Head of caudate nucleus (tissue), 42 donors: ENCODE measurements at places on chromosomes 2 and 18.

GRCh38 chr2:174740721-174741120, 23.6 kb downstream of the CHRNA1 start:
- no peak for DNase-seq

DNA sequence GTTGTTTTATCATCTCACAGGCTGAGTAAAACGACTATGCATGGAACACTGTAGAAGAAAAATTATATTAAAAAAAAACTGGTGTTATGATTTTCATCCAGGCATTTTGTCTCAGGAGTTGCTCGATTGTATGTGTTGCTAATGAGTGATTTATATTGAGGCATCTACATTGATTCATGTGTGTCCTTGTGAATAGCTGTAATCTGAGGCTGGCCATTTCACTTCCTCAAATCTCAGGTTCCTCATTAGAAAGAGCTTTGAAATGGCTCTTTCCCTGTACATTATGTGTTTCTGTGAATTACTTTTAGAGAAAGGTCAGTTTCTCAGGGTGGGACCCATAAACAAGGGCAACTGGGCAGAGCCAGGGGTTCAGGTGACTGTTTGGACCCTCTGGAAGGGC, 2.3 kb downstream of the IL18R1 start:
- no peak for DNase-seq

GRCh38 chr2:112155331-112156151, 17.4 kb downstream of the FBLN7 start:
- no peak for DNase-seq

- DNase-seq, result no peak
These were observed 1390.5 kb upstream of the CELF4 start for GRCh38 chr18:38956068-38956467.

DNA sequence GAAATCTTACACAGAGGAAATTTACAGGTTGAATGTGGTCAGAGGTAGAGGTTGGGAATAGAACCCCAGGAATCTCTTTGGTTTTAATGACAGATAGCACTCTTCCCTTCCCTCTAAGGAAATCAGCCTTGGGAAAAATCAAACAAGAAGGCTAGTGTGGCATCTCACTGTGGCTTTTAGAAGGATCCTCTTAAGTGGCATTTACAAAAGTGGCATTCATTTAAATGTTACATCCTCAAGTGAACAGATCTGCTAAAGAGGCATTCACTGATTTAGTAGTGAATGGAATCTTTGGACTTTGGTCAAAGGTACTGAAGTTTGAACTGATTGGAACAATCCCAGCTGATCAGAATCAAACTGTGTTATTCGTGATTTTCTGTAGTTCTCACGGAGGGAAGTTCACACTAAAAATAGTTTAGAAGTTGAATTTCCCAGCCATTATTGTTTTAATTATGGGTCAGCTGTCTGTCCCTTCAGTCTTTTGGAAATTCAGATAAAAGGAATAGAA, 136.5 kb upstream of the FN1 start:
- no peak for DNase-seq

DNA sequence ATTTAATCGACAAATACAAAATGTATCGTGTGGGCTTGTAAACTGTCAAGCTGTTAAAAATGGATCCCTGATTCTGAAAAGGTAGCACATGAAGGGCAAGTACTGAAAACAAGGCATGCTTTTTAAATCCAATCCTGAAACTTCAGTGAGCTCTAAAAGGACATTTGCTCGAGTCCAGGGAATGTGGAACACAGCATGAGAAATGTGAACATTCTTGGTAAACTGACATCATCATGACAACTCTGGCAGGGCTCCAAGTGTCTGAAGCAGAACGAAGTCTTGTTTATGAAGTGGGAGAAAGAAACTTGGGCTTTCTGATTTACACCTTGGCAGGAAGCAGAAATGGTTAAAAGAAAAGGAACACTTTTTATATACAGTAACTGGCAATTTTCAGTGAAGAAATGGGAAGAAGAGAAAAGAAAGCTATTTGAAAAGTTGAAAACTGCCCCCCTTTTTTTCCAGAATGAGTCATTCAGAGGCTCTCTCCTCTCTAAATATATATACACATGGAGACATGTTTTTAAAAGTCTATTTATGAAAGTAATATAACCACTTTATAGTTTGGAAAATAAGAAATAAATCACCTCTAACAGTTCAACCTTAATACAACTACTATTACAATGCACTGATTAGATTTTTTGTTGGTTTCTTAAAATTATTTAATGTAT, 120.8 kb downstream of the GAREM1 start:
- peak; percentile 48 for DNase-seq

DNA sequence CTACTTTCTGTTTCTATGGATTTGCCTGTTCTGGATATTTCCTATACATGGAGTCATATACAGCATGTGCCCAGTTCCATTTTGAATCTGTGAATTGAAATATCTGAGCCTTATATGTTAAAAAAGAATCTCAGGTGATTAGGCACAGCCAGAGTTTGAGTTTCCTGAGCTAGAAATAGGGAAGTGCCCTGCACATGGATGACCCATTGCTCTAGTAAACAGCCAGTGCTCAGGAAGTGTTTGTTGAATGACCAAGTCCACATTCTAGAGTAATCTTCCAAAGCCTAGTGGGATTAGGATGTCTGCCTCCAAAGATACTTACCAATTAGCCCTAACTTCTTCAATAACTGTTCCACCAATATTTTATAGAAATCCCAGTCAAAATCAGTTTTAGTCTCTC, 165.8 kb downstream of the SETBP1 start:
- no peak for DNase-seq

DNA sequence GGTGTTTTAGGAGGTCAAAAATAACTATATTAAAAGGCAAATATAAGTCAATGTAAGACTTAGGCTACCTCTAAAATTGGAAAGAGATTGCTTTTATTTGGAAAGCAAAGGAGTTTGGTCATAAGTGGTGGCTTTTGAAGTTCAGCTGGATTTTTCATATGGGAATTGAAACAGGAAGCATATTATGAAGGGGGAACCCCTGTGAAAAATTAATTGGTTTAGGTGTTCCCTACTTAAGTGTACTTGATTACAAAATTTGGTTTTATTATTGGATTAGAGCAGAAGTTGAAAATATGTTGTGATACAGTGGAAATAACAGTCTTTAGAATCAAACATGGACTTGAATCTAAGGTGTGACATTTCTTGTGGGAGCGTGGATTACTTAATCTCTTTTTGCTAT, 121.4 kb upstream of the TTC27 start:
- no peak for DNase-seq

GRCh38 chr18:44924785-44925499, 244.3 kb downstream of the SETBP1 start:
- no peak for DNase-seq

- no peak for DNase-seq
These were observed 35.0 kb downstream of the TTC32 start for GRCh38 chr2:19866771-19867170.

GRCh38 chr2:96859099-96859649, 1.4 kb upstream of the ANKRD39 start:
- DNase-seq, result no peak

GRCh38 chr2:26537826-26538475, 60.0 kb upstream of the OTOF start:
- DNase-seq, result no peak

GRCh38 chr18:62647179-62647578, 68.2 kb upstream of the PHLPP1 start:
- no peak for DNase-seq

DNA sequence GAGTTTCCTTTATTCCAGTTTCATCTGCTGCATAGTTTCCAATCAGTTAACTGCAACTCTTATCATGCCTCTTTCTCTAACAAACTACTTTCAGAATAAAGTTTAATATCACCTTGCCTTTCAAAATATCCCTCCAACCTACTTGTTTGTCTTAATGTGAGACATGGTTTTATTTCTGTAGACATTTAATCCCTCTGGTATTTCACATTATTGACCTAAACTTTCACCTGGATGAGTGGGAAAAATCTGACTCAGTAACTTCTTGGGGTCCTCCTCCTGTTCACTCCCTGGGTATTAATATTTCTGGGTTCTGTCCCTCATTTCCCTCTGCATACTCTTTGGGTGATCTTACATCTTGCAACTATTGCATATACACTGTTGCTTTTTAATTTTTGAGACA, 27.9 kb downstream of the MSH6 start:
- no peak for DNase-seq

GRCh38 chr2:15169326-15170069, 391.6 kb downstream of the NBAS start:
- no peak for DNase-seq

GRCh38 chr18:32454593-32454992, 16.1 kb downstream of the GAREM1 start:
- DNase-seq, result no peak

GRCh38 chr2:43751476-43751990, 22.3 kb upstream of the DYNC2LI1 start:
- DNase-seq, result no peak

GRCh38 chr18:10113121-10114022, 199.6 kb downstream of the VAPA start:
- no peak for DNase-seq

- no peak for DNase-seq
These were observed 12.6 kb upstream of the SFXN5 start for GRCh38 chr2:73083886-73084800.

DNA sequence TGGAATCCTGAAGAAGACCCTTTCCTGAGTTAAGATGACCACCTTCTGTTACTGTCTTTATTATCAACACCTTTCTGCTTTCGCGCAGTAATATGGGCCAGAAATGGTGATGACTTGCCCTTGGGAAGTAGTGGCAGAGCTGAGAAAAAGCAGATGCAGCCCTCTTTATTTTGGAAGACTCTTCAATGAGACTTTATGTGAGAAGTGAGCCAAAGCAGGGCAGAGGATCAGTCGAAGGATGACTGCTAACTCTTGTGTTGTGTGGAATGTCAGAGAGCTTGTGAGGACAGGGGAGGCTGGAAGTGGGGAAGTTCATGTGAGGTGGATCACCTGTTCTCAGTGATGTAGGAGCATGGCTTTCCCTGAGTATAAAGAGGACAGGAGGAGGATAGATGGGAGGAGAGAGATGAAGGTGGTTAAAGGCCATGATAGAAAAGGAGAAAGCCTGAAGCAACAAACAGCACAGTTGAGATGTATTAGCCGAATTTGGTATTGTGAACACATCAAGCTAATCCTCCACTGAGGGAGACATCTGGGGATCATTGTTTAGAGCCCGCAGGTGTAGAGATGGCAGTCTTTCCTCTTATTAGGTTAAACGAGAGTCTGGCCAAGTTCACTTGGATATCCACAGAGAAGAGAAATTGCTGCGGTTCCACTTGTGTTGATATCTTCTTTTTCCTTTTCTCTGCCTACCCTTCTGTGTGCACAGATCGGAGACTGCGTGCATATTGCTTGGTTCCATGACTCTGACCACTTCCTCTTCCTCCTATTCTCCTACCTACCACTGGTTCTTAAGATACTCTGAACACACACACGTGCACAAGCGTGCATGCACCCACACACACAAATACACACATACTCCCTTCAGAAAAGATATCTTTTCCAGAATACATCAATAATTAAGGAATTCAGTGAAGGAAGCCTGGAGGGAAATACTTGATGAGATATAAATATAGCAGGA, 67.4 kb downstream of the SLC9A2 start:
- no peak for DNase-seq

GRCh38 chr2:84856787-84857186, 24.1 kb downstream of the TRABD2A start:
- DNase-seq, result no peak

DNA sequence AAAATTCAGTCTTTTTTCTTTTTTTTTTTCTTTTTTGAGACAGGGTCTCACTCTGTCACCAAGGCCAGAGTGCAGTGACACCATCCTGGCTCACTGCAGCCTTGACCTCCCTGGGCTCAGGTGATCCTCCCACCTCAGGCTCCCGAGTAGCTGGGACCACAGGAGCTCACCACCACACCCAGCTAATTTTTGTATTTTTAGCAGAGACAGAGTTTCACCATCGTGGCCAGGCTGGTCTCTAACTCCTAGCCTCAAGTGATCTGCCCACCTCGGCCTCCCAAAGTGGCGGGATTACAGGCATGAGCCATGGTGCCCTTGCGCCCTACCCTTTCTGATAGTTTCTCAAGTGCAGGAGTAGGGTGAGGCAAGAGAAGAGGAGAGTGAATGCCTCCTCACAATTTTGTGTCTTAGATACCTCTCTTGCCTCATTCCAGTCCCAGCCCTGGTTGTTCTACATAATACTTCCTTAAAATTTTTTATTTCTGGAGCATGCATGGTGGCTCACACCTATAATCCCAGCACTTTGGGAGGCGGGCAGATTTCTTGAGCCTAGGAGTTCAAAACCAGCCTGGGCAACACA, 68.2 kb upstream of the CAB39 start:
- no peak for DNase-seq

GRCh38 chr18:57057890-57058289, 89.0 kb upstream of the BOD1L2 start:
- no peak for DNase-seq

GRCh38 chr2:186068139-186068801, 329.7 kb downstream of the FSIP2 start:
- no peak for DNase-seq

DNA sequence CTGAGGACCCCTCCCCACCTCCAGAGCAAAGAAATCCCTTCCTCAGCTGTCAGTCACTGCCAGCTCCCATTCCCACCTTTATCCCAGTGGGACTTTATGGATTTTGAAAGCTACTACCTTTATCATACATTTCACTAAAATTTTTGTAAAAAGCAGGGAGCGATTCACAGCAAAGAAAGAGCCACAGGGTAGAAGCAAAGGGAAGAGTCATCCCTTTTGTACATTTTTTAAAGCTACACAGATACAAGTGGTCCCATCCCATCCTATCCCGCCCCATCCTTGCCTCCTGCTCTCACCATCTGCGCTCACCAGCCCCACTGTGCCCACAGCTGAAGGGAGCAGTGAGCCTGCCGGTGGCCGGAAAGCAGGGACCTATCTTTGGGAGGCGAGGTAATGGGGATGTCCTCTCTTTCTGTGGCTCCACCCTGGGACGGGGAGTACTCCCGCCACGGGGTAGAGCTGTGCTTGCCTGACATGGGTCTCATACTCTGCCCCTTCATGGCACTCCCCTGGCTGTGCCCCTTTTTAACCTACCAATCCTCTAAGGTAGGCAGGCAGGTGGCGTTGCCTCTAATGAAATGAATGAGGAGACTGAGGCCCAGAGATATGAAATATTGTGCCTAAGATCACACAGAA, 13.2 kb downstream of the SH2D6 start:
- DNase-seq, result no peak

DNA sequence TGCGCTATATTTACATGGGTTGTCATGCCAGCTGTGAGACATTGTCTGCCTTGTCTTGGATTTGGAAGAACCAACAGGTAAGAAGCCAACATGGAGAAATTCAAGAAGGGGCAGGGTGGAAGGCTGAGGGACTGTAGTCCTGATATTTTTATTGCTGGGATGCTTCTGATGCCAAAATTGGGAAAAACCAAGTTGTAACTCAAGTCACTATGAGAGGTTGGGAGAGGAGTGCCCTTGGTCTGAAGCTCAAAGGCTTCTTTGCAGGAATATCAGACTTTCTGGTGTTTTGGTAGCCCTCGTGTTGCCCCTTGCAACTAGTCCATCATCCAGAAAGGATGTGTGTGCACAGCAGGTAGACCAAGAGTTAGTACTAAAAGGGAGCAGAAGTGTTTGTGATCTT, 294.3 kb upstream of the EPAS1 start:
- DNase-seq, result no peak
